ENCODE measurements at places on chromosomes 2 and 18. TPM values are rescaled to one million over a fixed set of nuclear protein-coding genes. Genes with fewer than 3 reads are reported as not detected.

DNA sequence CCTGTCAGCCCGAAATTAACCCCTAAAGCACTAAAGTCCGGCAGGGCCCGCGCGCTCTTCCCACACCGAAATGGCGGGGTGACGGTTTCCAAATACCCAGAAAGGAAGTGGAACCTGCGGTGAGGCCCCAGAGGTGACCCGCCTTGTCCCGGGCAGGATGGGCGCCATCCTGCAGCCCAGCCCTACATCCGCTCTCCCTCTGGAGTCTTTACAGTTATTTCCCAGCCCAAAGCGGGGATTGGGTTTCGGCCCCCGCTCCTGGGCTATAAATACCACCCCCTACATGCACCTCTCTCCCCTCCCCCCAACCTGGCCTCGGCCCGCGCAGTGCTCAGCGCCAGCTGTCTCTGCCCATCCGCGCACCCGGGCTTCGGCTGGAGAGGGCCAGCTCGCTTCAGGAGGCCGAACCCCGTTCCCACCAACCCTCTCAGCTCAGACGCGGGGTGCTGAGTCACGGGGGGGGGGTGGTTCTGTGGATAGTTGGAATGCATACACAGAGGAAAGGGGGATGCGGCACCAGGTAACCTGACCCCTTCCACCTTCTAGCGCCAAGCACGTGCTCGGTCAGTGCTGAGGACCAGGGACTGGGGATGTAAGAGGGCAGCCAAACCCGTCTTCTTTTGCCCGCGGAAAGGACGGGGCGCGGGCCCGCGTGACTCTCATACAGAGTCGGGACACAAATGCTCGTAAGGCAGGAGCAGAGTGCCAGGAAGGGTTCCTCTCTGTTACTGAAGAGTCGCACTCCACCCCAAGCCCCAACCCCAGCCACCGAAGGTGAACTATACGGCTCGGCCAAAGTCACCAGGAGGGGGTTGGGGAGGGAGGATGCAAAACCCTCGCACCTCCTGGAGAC lies at the start of gene TUBA4B:
TSS of gene TUBA4B (plus strand) at position 344 of the 853 bp plus-strand sequence. CDS start at position 509, 165 bp downstream.
- DNase-seq: peak; percentile 52

- no peak for DNase-seq
Measured at GRCh38 chr2:124988794-124989193, 963.7 kb downstream of the CNTNAP5 start.

- DNase-seq: no peak
Measured at GRCh38 chr18:40897884-40898283, 1057.2 kb upstream of the PIK3C3 start.

DNA sequence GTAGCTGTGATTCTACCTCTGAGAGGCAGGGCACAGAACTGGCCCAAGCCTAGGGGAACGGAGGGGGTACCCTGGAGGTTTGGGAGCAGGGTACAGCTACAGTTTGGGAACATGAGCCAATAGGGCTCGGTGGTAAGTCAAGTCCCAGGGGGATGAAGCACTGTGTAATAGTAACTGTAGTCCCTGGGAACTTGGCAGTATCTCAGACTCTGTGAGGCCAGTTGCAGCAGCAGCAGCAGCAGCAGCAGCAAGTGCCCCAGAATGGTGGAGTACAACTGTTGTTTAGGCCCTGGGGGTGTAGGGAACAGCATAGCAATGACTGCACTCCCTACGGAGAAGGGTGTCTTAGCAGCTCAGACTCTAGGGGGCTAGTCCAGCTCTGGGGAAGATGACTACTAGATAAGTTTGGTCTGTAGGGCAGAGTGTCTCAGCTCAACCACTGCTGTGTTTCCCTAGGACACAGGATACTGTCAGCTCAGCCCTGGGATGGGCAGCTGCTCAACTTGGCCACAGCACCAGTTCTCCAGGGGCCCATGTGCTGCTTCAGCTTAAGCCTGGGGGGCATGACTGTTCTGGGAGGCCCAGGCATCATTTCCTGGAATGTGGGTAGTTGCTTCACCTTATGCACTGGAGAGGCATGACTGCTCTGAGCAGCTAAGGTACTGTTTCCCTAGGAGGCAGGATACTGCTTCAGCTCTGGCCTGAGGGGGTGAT lies 20.5 kb downstream of the CARF start:
- no peak for DNase-seq

GRCh38 chr2:75607988-75608683 lies 38.4 kb upstream of the MRPL19 start:
- DNase-seq: no peak

DNA sequence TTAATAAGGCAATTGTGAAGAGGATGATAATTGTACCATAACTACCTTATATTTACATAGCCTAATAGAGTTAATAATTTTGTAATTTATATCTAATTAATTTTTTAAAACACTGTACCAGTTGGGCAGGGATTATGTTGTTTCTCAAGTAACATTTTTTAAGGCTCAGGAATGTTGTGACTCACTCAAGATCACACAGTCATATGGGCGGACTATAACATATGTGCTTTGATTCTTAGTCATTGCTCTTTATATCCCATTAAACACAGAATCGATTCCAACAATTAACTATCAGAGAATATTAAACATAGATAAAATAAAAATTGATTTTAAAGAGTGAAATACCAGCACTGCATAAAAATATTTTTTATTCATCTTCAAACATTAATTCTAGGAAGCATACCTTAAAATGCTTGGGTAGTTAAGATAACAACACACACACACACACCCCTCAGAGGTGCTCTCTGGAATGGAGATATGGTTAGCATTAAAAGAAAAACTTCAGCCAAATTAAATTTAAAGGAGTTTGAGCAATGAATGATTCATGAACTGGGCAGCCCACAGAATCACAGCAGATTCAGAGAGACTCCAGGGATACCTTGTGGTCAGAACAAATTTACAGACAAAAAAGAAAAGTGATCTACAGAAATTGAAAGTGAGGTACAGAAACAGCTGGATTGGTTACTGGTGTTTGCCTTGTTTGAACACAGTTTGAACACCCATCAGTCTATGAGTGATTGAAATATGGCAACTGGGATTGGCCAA lies 869.4 kb upstream of the ID2 start:
- no peak for DNase-seq

The MAP2 gene
- 177 TPM for total RNA-seq

DNA sequence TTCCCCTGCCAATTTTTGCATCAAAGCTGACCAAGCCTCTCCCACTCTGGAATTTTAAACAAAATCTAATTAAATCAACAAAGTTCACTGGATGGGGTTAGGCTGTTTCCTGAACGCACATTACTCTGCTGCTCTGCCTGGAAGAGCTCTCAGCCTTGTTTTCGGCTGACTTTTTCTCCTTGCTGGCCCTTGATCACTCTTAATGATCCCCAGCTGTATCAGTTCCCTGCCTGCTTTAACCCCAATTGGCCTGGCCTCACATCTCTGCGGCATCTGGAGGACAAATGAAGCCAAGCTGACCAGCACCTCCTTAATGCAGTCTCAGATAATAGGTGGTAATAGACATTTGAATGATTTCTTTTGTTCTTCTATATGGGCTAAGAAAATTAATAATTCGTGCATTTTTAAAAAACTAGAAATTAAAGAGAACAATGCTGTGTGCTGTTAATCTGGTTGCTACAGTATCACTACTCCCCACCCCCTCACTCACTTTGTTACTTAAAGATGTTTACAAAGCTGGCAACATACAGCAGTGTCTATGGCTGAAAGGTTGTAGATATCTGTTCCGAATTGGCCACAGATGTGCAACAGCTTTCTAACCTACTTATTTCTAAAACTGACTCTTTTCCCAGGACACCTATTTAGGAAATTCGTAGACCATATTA lies 415.2 kb upstream of the KCNH7 start:
- DNase-seq: no peak

The POTEJ gene
- total RNA-seq: not detected

- no peak for DNase-seq
Measured at GRCh38 chr2:189175869-189176433, 3.6 kb downstream of the COL5A2 start.

The OTOS gene
- total RNA-seq: not detected

The KIF1A gene
- 439 TPM for total RNA-seq

The SCN9A gene
- total RNA-seq: 11.2 TPM

The ARHGEF33 gene
- 1.1 TPM for total RNA-seq

The FMNL2 gene
- total RNA-seq: 166 TPM

The DES gene
- 1.3 TPM for total RNA-seq

DNA sequence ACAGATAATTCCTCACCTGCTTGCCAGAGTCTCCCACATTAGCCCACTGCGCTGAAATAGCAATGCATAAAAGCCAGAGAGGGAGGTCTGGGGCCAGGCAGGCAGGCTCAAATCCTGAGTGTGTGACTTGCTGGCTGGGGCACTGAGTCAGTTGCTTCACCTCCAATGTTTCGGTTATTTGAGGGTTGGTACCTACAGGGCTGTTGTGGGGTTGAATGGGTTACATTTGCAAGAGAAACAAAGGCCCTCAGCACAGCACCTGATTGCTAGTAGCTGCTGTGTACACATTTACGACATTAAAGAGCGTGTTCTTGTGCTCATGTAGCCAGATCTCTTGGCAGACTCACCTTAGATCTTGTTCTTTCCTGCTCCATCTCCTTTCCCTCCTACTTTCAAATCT lies 34.1 kb upstream of the FAM110C start:
- DNase-seq: no peak

DNA sequence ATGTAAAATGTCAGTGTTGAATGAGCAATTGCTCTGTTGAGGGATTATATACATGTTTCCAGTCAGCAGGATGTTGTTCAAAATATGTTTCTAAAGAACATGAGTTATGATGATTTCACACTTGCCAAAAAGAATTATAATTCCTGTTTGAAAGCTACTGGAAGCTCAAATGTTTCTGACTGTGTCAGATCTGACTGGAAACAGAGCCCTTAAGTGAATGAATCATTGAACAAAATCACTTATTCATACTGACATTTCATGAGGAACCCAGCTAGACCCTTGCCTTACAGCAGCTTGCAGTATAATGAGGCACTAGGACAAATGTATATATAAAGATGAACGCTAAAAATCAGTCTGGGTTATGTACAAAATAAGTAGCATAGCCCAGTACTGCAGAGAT lies 35.4 kb upstream of the ITGAV start:
- no peak for DNase-seq
